ENCODE measurements at places on chromosomes 7 and 10.

GRCh38 chr7:24833549-24833948, 76.3 kb upstream of the GSDME start:
- no peak for DNase-seq

GRCh38 chr7:44366986-44367385, 41.6 kb upstream of the CAMK2B start:
- no peak for DNase-seq

DNA sequence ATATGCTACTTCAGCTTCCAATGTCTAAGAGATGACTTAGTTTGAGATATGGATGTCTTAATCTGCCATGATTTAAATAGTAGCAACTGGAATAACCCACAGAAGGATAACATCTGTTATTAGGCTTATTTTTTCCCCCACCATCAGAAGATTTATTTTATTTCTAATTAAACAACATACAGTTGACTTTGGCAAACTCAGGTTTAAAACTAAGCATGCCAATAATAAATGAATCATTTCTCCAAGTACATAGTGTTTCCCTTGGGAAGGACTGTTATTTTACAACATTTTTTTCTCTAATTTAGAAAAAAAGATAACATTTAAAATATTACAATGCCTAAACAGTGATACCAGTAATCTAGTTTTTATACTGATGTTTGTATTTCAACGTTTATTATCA, 58.4 kb downstream of the SFTPD start:
- no peak for DNase-seq

DNA sequence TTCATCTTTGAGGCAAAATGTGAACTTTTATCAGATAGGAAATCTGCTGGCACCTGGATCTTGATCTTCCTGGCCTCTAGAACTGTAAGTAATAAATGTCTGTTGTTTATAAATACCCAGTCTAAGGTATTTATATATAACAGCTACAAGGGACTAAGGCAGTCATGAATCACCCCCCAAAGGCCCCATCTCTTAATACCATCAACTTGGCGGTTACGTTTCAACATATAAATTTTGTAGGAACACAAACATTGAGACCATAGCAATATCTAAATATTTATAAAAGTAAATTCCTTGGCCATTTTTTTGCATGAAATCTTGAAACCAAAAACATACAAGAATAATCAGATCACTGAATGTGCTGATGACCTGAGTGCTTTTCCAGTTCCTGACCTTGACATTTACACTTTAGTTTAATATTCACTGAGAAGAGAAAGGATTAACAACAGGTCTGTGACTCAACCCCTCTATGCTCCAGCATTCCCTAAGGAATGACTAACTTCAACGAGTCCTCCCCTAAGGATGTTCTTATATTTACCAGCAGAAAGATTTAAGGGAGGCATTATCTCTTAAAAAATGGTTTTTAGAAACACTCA, 1438.5 kb upstream of the CELF2 start:
- no peak for DNase-seq

GRCh38 chr10:131099028-131099726, 212.3 kb downstream of the TCERG1L start:
- DNase-seq = no peak

- no peak for DNase-seq
These were observed 61.2 kb downstream of the SH3PXD2A start for GRCh38 chr10:103793920-103794883.

DNA sequence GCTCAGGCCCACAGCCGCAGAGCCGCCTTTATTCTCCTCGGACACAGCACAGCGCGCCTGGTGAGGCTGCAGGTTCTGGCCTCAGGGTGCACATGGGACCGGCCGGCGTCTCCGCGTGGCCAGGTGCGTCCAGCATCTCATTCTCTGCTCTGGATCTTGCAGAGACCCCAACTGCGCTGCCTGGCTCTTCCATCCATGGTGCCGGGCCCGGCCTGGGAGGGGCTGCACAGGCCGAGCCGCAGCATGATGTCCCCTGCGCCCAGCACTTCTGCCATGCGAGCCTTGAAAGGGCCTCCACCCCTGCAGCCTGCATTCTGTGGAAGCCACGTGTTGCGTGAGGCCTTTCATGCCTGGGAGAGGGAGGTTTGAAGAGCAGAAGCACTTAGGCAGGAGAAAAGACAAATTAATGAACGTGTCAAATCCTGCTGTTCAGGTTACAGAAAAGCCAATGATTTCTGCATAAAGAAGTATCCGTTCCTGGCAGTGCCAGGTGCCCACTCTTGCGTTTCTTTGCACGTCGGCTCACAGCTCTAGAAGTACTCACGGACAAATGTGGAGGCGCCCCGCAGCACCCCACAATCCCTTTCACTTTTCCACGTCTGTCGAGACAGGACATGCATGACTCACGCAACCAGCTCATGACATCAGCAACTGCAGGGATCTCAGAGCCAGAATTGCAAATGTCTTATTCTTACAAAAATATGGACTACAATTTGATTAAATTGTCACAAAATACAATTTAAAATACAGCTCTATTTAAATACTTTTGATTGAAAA, 571.4 kb downstream of the DNAJB6 start:
- no peak for DNase-seq

GRCh38 chr10:101818872-101819633, 809 bp upstream of the OGA start:
- DNase-seq = peak; percentile 42

DNA sequence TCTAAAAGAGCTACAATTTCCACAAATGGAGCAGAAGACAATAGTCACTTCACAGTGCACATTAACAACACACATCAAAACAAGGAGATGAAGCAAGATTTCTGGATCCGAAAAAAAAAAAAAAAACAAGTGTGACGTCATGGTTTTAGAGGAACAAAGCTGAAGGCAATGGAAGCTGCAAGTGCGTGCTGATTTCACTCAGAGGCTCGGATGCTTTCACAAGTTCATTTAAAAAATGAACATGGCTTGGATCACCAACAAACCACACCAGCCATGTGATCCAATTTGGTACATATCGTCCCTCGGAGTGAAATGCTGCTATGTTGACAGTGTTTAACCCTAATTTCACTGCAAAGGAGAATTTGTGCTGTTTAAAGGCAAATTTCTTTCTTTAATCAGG, 337.0 kb upstream of the PRKCQ start:
- no peak for DNase-seq

- no peak for DNase-seq
These were observed 184.0 kb upstream of the ADO start for GRCh38 chr10:62620491-62620890.

- DNase-seq = no peak
These were observed 174.0 kb upstream of the TCF7L2 start for GRCh38 chr10:112775892-112776674.

DNA sequence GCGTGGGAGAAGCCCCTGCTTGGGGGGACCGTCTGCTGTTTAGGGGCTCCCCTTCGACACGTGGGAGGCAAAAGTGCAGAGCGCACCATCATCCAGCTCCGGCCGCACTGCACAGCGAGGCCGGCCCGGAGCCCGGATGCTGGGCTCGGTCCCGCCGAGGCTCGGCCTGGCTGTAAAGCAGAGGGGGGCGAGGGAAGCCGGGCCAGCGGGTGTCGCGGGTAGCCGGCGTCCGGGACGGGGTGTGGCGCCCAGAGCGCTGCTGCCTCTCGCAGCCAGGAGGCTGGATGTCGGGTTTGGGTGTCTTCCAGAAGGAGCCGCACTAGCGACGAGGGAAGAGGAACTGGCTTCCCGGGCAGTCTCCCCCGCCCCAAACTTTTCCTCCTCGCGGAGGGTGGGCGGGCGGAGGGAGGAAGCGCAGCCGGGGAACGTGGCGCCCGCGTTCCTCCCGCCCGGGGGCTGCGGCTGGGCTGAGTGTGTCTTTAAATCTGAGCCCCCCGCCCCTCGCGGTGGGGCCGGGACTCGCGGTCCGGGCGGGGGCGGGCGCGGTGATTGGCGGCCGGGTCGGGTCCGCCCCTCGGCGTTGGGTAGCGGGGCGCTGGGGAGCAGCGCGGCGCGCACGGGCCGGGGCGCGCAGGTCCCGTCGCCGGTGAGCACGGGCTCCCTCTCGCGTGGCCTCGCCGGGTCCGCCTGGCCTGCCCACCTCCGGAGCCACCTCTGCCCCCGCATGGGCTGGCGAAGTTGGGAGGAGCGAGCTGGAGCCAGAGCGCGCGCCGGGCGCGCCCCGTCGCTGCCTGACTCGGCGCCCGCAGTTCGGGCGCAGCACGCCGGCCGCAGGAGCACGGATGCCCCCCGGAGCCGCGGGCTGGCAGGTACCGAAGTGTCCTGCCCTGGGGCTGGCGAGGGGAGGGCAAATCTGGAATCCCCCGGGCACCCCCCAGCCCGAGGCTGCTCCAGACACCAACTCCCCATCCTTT, at the start of gene PALD1:
TSS of gene PALD1 (plus strand) at position 577 of the 974 bp plus-strand sequence. CDS start 47,185 bp downstream, outside the sequence.
- peak; percentile 42 for DNase-seq

DNA sequence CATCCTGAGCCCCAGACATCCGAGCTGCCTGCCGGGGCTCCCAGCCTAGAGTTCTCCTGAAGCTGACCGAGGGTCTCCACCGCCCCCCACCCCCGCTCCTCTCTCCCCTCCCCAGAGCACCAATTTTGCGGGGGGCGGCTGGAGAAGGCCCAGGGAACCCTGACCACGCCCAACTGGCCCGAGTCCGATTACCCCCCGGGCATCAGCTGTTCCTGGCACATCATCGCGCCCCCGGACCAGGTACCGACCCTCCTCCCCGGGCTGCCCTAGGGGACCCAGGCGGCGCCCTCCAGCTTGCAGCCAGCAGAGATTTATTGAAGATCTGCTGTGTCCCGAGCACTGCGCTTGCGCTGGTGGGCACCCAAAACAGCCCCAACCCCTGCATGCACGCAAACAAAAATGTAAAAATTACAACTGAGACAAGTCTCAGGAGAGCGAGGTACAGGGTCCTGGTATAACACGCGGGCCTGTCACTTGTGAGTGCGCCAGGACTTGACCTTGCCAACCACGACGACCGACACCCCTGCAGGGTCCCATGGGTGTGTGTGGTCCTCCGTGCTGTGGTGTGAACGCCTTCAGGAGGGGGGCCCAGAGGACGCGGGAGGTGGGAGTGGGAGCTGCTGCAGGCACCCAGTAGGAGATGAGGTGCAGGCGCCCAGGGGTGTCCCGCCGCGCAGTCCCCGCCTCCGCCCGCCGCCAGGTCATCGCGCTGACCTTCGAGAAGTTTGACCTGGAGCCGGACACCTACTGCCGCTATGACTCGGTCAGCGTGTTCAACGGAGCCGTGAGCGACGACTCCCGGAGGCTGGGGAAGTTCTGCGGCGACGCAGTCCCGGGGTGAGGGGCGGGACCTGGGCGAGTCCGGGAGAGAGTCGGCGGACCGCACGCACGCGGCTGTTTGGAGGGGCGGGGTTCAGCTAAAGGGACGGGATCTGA, 3.1 kb downstream of the PCOLCE start:
- no peak for DNase-seq

DNA sequence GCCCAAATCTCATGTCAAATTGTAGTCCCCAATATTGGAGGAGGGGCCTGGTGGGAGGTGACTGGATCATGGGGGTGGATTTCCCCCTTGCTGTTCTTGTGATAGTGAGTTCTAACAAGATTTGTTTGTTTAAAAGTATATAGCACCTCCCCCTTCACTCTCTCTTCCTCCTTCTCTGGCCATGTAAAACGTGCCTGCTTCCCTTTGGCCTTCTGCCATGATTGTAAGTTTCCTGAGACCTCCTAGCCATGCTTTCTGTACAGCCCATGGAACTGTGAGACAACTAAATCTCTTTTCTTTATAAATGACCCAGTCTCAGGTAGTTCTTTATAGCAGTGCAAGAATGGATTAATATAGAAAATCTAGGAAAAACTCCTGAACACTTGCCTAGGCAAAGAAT, 202.1 kb upstream of the SLC26A5 start:
- DNase-seq = no peak

DNA sequence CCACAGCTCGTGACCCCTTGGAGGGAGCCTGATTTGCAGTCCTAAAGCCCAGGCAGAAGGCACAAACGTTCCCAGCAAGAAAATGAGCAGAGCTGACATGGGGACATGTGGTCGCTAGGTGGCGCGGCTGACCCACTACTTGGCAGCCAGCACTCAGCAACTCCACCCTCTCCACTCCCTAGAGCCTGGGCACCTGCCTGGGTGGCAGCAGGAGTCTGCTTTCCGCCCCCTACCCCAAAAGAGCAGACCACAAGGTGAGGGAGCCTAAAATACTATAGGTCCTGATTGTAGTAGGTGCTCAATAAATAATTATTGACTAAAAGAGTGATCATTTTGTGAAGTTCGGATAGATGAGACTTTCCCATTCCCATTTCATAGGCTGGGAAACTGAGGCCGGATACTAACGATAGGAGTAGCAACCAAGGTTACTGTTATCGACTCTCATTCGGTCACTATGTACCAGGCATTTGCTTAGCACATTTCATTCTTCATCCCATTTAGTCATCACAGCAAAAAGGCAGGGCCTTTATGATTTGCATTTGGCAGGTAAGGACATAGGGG, 57.4 kb downstream of the NEUROG3 start:
- peak; percentile 74 for DNase-seq

DNA sequence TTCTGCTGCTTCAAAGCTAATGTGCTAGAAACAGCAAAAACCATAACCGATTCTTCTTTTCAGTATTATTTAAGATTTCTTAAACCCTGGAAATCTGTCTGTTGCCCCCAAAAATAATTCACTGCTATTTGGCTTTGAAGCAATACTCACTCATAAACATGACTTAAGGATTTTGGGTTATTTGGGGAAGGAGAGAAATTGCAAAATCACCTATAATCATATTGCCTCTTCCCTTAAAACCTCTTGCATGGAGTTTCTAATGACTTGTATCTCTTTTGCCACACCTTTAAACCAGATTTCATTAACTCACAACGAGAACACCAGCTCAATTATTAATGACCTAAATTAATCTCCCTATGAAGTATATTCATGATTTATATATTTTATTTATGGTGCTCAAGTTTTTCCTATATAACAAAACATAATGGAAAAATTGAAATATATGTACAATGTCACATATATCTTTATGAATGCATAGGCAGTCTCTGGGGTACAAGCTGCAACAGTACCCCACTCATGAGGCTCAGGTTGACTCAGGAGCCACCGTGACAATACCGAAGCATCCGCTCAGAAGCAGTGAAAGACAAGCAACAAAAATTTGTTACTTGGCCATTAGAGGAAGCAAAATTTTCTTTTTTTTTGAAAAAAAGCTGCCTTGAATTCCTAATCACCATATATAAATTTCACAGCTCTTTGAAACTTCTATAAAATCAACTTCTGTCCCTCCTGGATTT, 3.0 kb downstream of the NAMPT start:
- DNase-seq = no peak

GRCh38 chr7:156666368-156667109, 26.0 kb downstream of the RNF32 start:
- DNase-seq = no peak

DNA sequence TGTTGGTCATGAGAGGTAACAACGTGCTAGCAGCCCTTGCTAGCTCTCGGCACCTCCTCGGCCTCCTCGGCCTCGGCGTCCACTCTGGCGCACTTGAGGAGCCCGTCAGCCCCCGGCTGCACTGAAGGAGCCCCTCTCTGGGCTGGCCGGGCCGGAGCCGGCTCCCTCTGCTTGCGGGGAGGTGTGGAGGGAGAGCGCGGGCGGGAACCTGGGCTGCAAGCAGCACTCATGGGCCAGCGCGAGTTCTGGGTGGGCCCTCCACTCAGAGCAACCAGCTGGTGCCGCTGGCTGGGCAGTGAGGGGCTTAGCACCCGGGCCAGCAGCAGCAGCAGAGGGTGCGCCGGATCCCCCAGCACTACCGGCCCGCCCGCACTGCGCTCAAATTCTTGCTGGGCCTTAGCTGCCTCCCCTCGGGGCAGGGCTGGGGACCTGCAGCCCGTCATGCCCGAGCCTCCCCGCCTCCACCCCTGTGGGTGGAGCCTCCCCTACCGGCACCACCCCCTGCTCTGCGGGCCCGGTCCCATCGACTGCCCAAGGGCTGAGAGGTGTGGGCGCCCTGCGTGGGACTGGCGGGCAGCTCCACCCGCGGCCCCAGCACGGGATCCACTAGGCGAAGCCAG, 96.1 kb downstream of the PAXIP1 start:
- DNase-seq = no peak

Data from ELR (cell line).